ENCODE measurements at places on chromosomes 3 and 15. TPM values are rescaled to one million over a fixed set of nuclear protein-coding genes. Genes with fewer than 3 reads are reported as not detected.
A peak's percentile ranks its signal among the peaks of the same experiment; 100 is the strongest.

DNA sequence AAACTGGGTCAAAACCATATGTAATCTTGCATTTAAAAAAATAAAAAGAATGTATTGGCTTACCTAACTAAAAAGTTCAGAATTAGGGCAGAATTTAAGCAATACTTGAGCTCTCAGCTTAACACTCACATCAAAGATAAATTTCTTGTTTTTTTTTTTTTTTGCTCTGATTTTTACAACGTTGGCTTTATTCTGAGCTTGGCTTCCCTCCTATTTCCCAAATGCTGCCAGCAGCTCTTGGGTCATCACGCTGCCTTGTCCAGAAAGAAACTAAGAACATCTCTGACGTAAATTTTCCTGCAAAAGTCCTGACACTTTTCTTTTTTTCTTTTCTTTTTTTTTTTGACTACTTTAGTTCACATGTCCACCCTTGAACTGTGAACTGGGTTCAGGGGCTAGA is 150.6 kb upstream of the TGFBR2 start:
- DNase-seq, result no peak

DNA sequence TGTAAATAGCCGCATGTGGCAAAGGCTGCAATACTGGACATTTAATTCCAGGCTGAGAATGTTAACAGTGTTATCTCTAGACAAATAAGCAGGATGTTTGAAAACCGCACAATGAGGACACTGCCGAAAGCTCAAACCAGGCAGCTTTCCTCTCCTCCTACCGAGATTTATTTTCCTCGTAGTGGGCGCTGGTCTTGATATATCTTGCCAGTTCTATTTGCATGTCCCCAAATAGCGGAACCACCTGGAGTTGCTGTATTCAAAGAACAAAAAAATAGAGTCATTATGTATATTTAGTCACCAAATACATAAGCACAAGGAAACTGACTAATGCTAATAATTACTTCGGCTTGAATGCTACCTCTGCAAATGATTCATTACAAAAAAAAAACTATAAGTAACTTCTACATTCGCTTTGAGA is 46.5 kb downstream of the CYFIP1 start:
- DNase-seq, result no peak

GRCh38 chr3:171159822-171160157 is 133.3 kb upstream of the SLC2A2 start:
- DNase-seq, result no peak

DNA sequence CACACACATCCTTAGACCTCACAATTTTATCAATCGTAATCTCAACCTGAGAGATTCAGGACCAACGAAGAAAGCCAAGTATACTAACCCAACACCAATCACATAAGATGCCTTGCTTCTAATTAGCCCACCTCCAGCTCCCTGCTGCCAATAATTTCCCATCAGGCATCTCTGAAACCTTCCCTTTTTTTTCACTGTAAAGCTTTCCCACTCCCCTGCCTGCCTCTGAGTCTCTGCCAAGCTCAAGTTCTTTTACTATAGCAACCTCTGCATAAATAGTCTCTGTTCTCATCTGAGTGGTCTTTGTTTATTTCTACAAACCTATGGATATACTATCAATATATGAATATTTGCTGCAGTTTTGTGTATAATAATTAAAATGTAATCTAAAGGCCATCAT is 86.5 kb downstream of the PIK3CB start:
- no peak for DNase-seq

DNA sequence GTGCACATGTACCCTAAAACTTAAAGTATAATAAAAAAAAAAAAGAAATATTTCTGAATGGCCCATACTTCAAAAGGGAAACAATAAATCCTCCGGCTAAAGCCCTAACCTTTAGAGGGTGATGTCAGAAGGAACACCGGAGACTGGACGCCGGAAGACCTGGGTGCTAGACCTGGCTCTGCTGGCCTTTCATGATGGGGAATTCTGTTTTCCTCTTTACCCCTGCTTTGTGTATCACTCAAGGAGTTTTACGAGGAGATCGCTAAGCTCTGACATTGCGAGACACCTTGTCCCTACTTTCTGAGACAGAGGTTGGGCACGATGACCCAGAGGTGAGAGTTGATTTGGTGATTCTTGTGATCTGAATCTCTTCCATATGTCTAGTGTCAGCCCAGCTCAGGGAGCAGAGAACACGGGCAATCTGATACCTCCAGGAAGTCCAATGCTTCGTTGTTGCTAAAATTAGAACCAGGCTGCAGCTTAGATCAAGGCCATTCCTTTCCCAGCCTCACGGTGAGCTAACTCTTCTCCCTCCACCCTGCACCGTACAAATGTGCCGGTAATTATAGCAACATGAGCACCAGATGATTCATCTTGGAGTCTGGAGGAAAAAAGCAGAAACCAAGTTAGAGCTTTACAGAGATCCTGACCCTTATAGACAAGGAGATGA is 42.0 kb upstream of the CFAP161 start:
- DNase-seq, result peak; percentile 94

ZIC4 gene
- total RNA-seq, result 3.4 TPM

ESYT3 gene
- total RNA-seq, result 1.0 TPM

ECE2 gene
- total RNA-seq, result not detected

CCDC54 gene
- total RNA-seq, result not detected

Data from LHCN-M2 (cell line).